ENCODE measurements at places on chromosomes 11 and 22. TPM values are rescaled to one million over a fixed set of nuclear protein-coding genes. Genes with fewer than 3 reads are reported as not detected.

The KRTAP5-7 gene
- total RNA-seq: not detected

DNA sequence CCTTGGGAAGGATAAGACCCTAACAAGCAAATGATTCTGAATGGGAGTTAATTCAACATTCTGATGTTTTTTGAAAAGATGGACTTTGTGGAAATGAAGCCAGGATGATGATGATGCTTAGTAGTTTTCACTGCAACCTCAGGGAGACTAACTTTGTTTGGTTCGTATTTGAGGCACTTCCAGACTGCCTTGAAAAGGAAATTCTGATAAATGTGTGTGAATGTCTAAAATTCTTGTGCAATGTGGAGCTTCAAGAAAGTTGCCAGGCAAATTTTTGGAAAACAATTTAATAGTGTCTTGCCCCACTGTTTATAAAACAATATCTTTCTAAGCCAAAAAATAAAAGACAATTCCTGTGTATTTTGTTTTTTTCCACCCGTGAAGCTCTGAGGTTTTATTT is 11.2 kb upstream of the NAV2 start:
- no peak for DNase-seq

- no peak for DNase-seq
Measured at GRCh38 chr22:26887916-26888315, 230.5 kb downstream of the MIAT start.

- no peak for DNase-seq
Measured at GRCh38 chr11:69156235-69156639, 502 bp downstream of the SMIM38 start.

DNA sequence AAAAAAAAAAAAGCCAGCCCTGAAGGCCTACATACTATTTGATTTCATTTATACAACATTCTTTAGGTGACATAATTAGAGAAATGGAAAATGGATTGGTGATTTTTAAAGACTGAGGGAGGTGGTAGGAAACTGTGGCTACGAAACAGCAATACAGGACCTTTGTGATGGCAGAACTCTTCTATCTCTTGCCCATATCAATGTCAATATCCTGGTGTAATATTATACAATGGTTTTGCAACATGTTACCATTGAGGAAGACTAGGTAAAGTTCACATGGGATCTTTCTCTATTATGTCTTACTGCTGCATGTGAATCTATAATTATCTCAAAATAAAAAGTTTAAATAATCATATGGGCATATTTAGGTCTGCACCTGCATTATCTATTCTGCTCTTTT is 371.2 kb downstream of the ETS1 start:
- DNase-seq: no peak

DNA sequence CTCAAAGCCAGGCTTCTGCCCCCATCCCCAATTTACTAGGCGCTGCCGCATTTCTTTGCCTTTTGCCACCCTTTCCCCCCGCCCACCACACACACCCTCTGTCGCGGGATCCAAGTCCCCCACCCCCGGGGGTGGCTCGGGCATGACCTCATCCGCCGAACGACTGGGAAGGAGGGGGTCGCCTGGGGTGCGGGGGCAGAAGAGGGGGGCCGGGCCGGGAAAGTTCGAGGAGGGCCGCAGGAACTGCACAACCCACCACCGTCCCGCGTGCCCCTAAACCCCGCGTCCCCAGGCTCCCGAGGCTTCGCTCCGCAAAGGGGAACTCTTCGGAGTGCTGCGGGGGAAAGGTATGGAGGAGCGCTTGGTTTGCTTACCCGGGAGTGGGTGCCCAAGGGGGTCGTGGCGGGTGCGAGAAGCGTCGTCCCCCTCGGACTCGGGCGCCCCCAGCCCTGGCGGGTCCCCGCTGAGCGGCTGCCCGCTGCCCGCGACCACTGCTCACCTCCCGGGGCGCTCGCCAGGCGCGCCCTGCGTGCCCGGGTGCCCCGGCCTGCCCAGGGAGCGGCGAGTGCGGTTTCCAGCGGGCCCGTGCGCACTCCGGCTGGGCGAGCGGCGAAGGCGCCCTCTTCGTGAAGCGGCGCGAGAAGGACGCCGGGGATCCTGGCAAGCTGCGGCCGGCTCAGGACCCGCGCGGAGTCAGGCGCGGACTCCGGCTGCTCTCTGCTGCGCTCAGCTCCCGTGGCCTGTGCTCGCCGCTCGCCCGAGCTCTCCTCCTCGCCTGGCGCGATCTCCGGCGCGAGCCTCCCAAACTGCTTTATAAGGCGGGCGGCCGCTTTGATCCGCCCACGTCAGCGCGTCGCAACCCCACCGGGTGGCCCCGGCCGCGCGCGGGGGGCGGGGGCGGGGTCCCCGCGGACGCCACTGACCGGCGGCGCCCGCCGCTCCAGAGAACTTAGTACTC is 4.0 kb upstream of the WNT11 start:
- DNase-seq: peak; percentile 81

The ST14 gene
- 2.4 TPM for total RNA-seq

- peak; percentile 69 for DNase-seq
Measured at GRCh38 chr22:20111045-20111688, 4.7 kb upstream of the RANBP1 start.

- DNase-seq: no peak
Measured at GRCh38 chr11:94130298-94131046, 1.8 kb downstream of the PANX1 start.

- no peak for DNase-seq
Measured at GRCh38 chr22:19958083-19959042, 16.7 kb upstream of the TXNRD2 start.

DNA sequence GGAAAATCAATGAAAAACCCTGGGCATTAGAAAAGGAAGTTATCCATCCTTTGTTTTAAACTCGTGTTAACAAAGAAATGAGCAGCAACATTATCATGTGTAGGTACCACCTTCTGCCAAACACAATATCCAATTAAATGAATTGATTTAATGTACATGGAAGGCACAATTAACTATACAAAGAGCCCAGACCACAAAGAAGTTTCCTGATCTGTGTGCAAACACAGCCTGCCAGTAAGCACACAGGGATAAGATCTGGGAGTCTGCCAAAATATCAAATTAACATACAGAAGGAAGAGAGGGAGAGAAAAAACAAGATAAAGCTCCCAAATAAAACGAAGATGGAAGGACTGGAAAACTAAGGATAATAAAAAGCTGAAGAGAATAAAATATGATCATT is 54.1 kb upstream of the SLC25A1 start:
- DNase-seq: no peak

The CCDC81 gene
- 0.77 TPM for total RNA-seq

DNA sequence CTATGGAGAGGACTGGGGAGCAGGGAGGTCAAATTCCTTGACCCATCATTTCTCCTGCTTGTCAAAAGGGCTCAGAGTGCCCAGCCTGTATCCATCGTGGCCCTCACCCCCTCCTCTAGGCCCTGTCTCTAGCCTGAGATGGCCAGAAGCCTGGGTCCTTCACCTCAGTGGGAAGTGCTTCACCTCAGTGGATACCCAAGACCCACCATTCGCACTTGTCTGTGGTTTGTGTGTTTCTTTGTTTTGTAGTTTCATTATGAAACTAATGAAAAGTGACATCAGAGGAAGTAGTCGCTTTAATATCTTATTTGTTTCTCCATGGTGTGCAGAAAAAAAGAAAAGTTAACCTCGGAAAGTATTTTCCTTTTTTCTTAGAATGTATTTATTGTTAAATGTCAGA is 194.0 kb upstream of the CADM1 start:
- DNase-seq: no peak

The OR5P2 gene
- not detected for total RNA-seq

The LRRC4C gene
- 3.4 TPM for total RNA-seq

DNA sequence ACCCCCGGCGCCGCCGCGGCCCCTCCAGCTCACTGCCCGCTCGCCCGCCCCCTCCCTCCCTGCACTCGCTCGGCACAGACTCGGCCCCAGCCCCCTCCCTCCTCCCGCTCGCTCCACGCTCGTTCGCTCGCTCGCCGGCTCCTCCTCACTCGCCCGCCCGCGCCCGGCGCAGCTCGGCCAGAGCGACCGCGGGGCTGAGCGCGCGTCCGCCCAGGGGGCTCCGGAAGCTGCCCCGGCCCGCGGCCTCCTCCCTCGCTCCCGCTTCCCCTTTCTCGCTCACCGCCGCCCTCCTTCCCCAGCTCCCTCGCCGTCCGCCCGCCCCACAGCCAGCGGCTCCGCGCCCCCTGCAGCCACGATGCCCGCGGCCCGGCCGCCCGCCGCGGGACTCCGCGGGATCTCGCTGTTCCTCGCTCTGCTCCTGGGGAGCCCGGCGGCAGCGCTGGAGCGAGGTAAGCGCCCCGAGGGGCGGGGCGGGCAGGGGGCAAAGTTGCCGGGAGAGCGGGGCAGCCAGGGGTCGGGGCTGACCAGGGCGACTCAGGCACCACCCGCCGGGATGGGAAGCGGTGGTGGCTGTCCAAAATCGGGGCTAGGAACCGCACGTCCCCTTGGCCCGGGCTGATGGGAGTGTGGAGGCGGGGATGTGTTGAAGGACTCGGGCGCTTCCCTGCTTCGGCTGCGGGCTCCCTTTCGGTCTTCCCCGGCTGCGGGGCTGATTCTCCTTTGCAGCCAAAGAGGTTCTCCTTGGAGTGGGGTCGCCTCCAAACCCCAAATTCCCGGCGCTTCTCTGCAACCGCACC is at the start of gene SEZ6L:
SEZ6L (plus strand) TSS at position 148 of the 797 bp plus-strand sequence; CDS start at position 356, 208 bp downstream.
- DNase-seq: peak; percentile 80

DNA sequence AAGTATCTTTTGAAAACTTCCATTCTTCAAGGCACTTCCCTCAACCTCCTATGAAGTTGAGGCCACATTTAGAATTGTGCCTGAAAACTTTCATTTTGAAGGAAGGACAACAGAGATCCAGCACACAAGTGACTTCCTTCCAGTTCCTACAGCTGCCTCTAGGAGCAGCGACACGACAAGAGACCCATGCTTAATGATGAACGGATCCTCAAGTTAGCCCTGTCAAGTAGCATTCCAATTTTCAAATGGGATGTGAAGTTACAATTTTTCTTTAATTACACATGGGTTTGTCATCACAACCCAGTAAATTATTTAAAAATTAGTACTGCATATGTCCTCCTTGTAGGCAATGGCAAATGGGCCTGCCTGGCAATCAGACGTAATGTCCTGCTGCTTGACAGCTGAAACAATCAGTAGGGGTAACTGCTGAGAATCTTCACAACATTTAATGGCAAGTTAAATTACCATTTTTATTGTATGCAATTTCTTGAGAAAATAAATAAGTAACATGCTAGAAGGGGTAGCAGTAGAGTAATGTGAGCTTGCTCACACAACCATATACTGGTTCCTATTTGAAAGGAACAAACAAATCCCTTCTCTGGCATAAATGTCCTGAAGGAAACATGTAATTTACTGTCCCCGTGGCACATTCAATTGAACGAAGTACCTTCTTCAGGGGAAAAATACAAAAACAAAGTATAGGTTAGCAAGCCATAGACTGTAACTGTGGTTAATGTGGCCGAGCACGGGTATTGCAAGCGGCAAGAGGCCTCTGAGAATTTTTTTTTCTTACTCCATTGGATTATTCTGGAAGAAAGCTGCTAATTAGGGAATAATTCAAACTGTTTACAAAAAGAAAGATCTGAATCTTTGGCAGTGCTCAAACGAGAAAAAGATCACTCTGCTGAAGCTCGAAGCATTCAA is 288.3 kb downstream of the CADM1 start:
- peak; percentile 42 for DNase-seq

DNA sequence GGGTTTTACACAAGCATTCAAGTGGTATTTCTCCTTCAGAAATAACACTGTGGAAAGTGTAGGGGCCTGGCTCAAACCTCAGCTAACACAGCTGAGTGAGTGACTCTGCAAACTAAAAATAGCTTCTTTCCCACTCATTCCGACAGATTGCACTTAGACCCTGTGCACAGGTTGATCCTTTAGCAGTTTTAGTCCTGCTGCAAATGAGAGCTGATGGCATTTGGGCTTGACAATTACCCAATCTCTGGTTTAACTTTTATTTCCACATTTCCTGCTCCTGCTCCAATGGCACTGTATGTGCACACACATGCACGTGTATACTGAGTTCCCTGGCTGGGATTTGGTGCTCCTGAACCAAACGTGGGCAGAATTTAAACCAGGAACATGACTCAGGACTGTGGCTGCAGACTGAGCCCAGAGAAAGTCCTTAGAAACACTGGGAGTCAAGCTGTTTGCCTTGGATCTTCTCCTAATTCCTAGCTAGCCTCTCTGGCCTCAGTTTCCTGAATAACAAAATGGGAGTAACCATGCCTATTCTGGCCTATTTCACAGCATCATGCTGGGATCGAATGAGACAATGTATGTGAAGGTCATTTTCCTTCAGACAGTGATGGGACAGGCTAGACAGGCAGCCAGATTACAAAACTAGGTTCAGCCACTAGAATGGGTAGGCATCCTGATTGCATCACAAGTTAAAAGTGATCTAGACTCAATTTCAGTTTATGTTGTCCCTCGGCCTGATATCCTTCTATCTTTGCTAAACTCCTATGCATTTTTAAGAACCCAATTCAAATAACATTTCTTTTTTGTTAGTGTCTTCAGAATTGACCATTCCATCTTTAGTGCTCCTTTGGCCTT is 58.2 kb downstream of the SERGEF start:
- DNase-seq: no peak

The OR10A2 gene
- not detected for total RNA-seq

GRCh38 chr11:81135570-81135969 is 1598.1 kb downstream of the FAM181B start:
- DNase-seq: no peak

The KMT2A gene
- 73.8 TPM for total RNA-seq

DNA sequence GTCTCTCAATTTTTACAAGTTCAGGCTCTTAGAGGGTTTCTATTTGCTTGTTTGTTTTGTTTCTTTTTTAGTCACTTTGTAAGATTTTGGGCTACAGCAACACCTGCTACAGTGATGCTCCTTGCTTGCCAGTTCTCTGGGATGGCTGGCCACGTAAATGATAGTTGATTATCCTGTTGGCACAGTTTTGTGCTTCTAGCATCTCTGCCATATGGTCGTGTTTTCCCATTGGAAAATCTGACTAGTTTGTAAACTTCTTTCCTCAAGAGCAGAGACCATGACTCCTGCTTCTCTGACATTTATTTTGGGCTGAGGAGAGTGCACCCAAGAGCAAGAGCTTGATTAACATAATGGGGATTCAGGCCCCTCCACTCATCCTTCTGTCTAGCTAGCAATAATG is 1621.6 kb upstream of the RAG2 start:
- DNase-seq: no peak

The NLRP10 gene
- not detected for total RNA-seq

GRCh38 chr11:87832211-87832610 is 343.0 kb downstream of the RAB38 start:
- no peak for DNase-seq

The VWCE gene
- 5.1 TPM for total RNA-seq

DNA sequence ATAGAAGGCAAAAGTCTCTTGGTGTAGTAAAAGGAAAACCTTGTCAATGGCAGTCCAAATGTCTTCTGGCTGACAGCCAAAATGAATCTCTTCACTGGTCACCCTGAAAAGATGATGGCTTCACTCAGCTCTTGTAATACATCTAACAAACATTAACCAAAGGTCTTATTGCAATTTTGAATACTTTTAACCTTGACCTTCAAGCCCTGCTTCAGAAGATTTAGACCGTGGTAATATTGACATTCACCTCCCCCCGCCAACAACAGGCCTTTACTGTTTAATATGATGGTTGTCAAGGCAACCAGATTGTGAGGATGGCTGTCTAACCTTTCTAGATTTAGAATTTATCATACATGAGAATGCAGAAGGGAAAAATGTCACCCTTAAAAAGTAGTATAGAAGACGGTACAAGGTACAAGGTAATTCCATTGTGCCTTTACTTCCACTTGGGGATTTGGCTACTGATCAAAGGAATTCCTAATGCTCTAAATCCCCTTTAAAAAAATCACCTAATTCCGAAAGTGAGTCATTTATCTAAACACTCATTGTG is 342.3 kb downstream of the LARGE1 start:
- DNase-seq: no peak

The OR5B21 gene
- not detected for total RNA-seq

GRCh38 chr22:49909476-49910205 is 8.6 kb downstream of the ALG12 start:
- DNase-seq: no peak

The ANGPTL5 gene
- not detected for total RNA-seq

Measured in neural progenitor cell (in vitro differentiated cells).